ENCODE measurements at places on chromosomes 16 and 17. TPM values are rescaled to one million over a fixed set of nuclear protein-coding genes. Genes with fewer than 3 reads are reported as not detected.

Gene MMP28
- 0.40 TPM for total RNA-seq

Gene PABPN1L
- total RNA-seq, result not detected

Gene TRPV3
- 0.97 TPM for total RNA-seq

Gene SCN4A
- 0.06 TPM for total RNA-seq

Gene PPY
- total RNA-seq, result not detected

Gene CACNA1H
- 0.06 TPM for total RNA-seq

Gene CCL7
- total RNA-seq, result 0.21 TPM

Gene KCNAB3
- 0.29 TPM for total RNA-seq

Gene VMP1
- total RNA-seq, result 212 TPM

Gene TUBG2
- total RNA-seq, result 5.8 TPM

Gene PRR35
- not detected for total RNA-seq

Gene KRTAP3-2
- not detected for total RNA-seq

Gene PARD6A
- 0.71 TPM for total RNA-seq

Gene NOTUM
- total RNA-seq, result 0.51 TPM

Gene SMYD4
- 11.0 TPM for total RNA-seq

Gene OTOP2
- total RNA-seq, result not detected

Gene CD300LB
- not detected for total RNA-seq

Gene CCNF
- 37.3 TPM for total RNA-seq

Gene TNP2
- not detected for total RNA-seq

Gene RAI1
- total RNA-seq, result 5.2 TPM

Gene MRC2
- 86.4 TPM for total RNA-seq

Gene TOM1L1
- total RNA-seq, result 32.7 TPM

Gene TMEM88
- not detected for total RNA-seq

Gene NOL11
- total RNA-seq, result 104 TPM

Gene KRT36
- total RNA-seq, result not detected

All from Daoy (cell line).